Activated naive CD4-positive, alpha-beta T cell treated with Interleukin-2 at 50 U/mL for 16 hours (primary cell): ENCODE measurements at places on chromosomes 6 and 20.

- DNase-seq: no peak
These were observed 509.3 kb upstream of the CITED2 start for GRCh38 chr6:139883776-139884175.

- no peak for DNase-seq
These were observed 13.5 kb upstream of the PDE10A start for GRCh38 chr6:165676435-165677068.

GRCh38 chr20:2293971-2294370 lies 1.8 kb upstream of the TGM3 start:
- DNase-seq: no peak

- no peak for DNase-seq
These were observed 80.7 kb downstream of the TFAP2B start for GRCh38 chr6:50899306-50899870.

DNA sequence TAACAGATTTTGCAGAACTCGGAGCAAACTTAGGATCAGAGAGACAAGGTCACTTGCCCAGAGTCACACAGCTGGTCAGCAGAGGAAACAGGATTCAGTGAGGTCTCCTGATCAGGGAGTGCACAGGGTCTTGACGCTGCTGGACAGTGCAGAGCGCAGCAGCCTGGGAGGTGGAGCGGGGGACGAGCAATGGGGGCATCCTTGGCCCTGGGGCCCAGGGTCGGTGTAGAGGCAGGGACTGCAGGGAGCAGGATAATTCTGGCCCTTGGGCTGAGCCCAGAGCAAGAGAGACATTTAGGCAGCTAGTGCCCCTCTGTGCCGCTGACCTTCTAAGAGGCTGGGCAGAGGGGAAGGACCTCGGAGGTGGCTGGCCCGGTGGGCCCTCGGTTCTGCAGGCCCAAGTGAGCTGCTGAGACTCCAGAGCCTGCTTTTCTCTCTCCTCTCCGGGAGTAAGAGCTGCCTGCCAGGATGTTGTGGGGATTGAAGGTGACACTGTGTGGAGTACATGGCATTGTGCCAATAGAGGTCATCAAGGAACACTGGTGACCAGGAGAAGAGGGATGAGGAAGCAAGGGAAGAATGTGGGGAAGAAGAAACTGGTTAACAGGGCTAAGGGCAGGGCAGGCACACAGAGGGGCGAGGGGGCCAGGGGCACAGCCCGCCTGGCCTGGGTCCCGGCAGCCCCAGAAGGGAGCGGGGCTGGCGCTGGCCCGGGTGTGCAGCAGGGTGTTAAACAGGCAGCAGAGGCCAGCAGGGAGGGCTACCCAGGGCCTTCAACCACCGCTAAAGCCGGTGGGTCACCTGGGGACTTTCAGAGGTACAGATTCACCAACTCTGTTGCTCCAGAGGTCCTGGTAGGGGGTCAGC lies 122.0 kb downstream of the AGPAT4 start:
- no peak for DNase-seq

DNA sequence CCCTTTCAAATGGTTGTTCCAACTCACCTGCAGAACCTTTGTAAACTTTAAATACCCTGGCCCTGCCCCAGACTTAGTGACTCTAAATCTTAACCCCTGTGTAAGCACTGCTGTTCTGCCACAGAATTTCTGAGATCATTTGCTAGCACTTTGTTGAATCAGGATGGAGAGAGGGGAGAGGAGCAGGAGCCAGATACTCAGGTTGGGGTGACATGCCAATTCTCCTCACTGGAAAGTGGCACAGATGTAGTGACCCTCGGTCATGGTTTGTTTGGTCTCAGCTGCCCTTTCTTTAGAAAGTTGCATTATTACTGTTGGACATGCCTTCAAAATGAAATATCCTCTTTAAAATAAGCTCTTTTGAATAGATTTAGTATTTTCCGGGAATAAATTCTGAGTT lies 168.0 kb downstream of the ZFAND3 start:
- DNase-seq: no peak

DNA sequence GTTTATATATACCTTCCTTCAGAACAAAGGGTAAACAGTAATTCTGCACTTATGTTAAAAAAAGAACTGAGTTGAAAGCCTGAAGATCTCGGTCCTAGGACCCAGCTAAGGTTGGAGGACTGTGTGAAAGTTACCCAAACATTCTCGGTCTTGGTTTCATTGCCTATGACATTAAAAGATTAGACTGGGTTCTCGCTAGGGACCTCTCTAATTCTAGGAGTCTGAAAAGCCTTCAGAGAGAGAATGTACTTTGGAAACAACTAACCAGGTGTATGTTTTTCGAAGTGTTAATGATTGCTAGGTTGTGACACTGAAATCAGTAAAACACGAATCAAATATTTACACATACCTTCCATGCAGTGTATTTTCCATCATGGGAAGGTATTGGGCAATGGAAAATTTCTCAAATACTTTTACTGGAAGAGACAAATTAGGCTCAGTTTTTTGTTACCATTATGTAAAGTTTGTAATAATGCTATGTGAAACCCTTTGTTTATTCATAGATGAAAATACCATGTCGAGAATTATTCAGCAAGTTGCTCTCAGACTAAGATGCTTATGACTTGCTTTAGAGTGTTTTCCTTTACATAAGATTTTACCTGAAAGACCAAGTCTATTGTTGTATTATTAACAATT lies 113.7 kb upstream of the LOC128125822 start:
- no peak for DNase-seq

- no peak for DNase-seq
These were observed 81.0 kb downstream of the INSM1 start for GRCh38 chr20:20448881-20449280.
